ENCODE measurements at places on chromosomes 4 and X.
A peak's percentile ranks its signal among the peaks of the same experiment; 100 is the strongest.

GRCh38 chr4:2621419-2621818 is 85.0 kb downstream of the FAM193A start:
- no peak for DNase-seq

DNA sequence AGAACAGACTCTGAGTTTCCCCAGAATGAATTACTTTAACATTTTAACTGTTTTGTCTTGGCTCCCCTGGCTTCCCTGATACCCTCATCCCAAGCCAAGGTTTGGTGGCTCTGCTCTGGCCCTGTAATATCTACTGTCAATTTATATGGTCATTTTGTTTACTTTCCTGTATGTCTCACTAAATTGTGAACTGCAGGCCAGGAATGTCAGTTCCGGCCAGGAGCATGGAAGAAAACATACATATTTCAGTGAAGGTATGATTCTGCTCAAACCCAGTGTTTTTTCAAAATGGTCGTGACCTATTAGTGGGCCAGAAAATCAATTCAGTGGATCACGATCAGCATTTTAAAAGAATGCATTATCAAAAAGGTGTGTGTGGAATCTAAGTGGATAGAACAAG is 1.2 kb downstream of the RPGR start:
- no peak for DNase-seq

- no peak for DNase-seq
Observed at GRCh38 chrX:1895583-1895982, 280.7 kb downstream of the ASMT start.

GRCh38 chrX:129925305-129926092 is 19.5 kb downstream of the UTP14A start:
- peak; percentile 72 for DNase-seq

DNA sequence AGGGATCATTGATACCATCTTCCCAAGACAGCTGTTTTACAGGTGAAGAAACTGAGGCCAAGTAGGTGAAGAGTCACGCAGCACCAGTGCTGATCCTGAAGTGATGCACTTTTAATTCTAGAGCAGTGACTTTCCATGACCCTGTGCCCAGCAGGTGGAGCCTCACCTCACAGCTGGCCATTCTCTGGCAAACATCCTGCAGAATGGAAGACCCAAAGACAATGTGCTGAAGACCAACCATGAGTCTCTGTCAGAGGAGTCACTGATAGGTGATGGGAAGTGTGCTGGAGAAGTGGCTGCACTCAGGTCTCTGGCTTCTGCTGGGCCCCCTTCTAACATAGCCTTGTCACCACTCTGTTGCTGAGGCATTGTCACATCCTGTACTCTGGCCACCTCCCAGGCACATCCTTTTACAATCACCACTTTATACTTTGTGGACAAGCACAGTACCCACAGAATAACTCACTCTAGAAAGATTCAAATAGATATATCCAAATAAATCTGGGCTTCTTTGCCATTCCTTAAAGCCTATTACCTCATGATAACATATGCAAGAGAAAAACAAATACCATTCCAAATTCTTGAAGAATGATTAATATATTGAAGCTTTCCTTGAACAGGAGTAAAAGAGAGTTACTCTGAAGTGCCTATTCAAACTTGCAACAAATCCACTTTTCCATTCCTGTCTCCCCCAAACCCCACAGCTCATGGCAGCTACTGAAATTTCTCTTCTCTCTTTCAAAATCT is 64.1 kb upstream of the SCOC start:
- no peak for DNase-seq

DNA sequence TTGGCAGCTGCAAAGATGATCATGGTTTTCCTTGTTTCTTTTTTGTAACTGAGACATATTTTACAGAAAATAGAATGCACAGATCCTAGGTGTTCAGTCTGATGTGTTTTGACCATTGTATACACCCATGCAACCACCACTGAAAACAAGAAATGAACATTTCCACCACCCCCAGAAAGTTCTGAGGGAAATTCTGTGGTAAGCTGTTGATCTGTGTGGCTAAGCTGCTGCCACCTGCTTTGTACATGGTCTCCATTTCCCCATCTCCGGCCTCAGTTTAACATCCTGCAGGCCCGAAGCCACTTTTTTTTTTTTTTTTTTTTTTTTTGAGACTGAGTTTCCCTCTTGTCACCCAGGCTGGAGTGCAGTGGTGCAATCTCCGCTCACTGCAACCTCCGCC is 65.3 kb downstream of the NYX start:
- DNase-seq: no peak

DNA sequence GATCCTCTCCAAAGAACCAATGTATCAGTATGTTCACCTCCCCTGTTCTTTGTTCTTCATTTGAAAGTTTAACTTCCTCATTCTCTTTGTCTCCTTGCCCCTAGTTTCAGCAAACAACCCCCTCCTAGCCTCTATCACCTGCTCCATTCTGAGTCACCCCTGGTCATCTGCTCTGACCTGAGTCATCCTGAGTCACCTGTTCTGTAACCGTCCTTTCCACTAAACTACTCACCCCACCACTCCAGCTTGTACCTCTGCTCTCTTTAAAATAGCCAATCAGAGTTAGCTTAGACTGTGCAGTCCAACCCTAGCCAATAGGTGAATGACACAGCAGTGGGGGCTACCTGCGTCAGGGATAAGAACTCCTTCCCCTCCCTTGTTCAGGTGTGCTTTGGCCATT is 249.8 kb upstream of the AADAT start:
- no peak for DNase-seq

- no peak for DNase-seq
Observed at GRCh38 chr4:140037353-140038030, 116.5 kb downstream of the MAML3 start.

GRCh38 chr4:43223820-43224219 is 331.3 kb downstream of the GRXCR1 start:
- DNase-seq: no peak

DNA sequence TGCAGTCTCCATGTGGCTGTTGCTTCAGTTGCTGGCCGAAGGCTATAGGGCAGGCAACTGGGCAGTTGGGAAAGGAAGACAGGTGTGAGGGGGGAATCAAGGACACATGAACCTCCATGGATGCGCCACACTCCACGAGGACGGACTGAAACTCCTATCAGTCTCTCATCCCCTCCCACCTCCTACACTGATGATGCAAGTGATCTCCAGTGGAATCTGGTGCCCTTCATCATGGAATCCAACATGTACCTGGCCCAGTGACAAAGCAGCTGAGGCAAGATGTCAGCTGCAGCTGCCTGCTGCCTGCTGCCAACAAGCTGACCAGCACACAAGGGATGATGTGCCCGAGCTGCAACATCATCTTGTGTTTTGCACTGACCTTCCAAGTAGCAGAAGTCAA is 26.0 kb upstream of the MGST2 start:
- no peak for DNase-seq

DNA sequence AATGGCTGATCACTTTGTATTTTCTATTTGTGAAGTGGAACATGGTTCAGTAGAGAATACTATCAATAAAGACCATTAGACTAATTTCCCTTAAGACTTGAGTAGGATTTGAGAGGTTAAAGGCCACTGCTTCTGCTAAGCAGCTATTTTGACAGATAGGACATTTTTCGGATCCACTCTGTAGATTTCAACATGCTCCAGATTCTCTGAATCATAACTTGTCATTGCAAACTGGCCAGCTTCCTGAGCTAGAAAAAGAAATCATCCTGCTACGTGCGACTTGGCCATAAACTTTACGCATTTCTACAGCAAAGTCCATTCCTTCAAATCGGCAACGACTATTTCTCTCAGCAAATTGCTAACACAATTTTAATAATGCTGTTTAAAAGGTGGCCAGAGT is 55.2 kb downstream of the MGST2 start:
- DNase-seq: no peak

GRCh38 chr4:40240040-40240653 is 43.3 kb downstream of the RHOH start:
- DNase-seq: no peak

DNA sequence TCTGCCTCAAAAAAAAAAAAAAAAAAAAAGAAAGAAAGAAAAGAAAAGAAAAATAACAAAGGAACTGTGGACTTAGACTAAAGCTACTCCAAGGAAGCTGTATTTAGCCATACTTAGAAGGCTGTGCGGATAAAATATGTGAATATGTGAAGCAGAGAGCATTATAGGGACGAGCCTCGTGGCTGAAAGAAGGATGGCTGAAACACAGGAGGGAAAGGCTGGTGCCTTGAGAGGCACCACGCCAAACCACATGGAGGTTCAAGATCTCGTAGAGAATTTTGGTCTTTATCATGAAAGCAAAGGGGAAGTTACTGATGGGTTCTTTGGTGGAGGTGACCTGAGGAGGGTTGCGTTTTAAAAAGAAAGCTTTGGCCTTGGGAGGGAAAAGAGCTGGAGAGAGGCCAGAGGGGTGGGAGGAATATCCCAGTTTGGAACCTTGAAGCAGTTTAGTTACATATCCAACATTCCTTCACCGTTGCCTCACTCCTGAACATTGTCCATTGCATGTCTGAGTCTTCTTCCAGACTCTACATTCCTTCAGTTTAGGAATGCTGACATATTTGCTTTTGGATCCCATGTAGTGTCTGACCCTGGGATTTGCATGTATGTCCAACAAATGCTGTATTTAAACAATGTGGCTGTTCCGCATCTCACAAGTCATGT is 82.5 kb downstream of the CPE start:
- no peak for DNase-seq
